ENCODE measurements at places on chromosomes 4 and X.

DNA sequence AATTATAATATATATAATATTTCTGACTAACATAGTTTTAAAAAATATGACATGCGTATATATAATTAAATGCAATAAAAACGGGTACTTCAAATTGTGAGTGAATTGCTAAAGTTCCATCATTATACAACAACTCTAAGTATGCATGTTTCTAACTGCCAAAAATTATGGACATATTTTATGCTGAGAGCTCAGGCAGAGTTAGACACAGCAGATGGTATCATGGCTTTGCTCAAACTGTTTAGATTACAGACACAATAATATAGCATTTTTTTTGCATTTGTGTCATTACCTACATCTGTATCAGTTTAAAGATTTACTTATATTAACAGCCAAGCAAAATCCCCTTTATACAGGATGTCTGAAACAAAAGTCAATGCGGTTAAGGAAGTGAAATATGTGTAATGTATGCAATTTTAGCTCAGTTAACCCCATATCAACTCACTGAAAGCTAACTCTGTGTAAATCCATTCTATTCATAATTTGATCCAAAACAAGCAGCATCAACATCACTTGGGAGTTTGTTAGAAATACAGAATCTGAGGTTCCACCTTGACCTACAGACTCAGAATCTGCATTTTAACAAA, 119.1 kb upstream of the CNKSR2 start:
- no peak for DNase-seq

DNA sequence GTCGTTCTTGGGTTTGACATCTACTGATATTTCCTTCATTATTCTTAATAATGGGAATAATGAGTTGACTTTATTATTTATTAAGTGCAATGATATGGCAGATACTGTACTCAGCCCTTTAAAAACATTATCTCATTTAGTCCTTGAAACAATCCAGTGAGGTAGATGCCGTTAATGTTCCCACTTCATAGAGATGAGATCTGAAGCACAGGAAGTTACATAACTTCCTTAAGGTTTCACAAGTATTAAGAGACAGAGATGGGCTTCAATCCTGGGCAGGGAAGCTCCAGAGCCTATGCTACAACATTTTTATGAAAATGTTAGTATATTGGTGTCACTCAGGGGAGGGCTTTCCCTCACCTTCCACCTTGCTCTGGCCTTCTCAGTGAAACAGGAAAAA, 9.7 kb upstream of the KLHL13 start:
- no peak for DNase-seq

- DNase-seq, result no peak
Observed at GRCh38 chrX:16593801-16594200, 56.2 kb upstream of the S100G start.

- no peak for DNase-seq
Observed at GRCh38 chr4:26404743-26405206, 84.0 kb downstream of the RBPJ start.

GRCh38 chr4:150394046-150394445, 187.9 kb upstream of the MAB21L2 start:
- DNase-seq, result no peak

DNA sequence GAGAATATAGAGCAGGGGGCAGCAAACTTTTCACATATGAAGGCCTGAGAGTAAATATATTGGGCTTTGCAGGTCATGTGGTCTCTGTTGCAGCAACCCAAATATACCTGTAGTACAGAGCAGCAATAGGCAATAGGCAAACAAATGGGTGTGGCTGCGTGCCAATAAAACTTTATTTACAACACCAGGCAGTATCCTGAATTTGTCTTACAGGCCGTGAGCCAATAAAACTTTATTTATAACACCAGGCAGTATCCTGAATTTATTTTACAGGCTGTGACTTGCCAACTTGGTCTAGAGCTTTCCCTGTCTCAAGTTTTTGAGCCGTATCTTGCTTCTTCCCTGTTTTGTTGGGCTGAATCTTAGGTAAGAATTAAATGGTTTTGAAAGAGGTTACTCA, 118.2 kb downstream of the PHEX start:
- DNase-seq, result no peak

DNA sequence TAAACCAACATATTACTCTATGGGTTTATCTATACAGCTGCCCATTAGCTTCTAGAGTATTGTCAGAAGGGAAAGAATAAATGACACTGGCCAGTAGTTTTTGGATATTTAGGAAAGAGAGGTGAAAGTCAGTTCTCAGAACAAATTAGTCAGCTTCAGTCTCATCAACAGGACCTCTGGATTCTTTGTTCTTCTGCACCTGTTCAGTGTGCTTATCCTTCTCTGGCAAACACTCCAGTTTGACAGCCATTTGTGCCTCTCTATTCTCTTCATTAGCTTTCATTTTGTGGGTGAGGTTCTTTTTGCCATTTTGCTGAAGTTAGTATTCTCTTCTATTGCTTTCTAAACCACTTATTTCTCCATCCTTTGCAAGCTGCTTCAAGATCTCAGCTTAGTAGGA, 107.0 kb downstream of the PCDH18 start:
- DNase-seq, result no peak

DNA sequence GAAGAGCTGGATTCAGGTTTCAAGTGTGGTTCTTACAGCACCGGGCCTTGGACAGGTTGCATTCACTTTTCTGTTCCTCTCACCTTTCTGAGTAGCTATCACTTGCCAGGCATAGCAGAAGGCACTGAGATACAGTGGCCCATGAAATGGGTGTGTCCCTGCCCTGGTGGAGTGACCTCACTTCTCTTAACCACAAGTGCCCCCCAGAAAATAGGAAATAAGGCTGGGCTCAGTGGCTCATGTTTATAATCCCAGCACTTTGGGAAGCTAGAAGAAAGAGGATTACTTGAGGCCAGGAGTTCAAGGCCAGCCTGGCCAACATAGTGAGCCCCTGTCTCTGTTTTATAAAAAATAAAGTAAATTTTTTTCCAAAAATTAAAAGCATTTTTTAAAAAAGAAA, 101.7 kb upstream of the KIT start:
- no peak for DNase-seq

GRCh38 chrX:84168574-84168973, 19.4 kb downstream of the RPS6KA6 start:
- DNase-seq, result no peak

DNA sequence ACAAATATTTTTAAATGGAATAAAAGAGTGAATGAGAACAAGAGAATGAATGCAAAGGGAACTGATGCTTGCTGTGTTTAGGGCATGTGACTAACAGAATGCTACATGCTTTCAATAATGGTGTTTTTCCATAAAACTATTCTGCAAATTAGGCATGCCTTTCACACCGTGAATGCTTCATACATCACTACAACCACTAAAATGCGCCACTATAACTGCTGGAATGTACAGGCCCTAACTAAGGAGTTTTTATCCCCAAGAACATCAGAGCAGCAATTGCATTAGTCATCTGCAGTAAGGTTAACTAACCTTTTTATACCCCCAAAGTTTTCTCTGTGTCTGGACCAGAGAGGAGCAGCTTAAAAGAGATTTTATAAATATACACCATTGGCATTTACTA, 190.4 kb downstream of the ARAP2 start:
- no peak for DNase-seq

DNA sequence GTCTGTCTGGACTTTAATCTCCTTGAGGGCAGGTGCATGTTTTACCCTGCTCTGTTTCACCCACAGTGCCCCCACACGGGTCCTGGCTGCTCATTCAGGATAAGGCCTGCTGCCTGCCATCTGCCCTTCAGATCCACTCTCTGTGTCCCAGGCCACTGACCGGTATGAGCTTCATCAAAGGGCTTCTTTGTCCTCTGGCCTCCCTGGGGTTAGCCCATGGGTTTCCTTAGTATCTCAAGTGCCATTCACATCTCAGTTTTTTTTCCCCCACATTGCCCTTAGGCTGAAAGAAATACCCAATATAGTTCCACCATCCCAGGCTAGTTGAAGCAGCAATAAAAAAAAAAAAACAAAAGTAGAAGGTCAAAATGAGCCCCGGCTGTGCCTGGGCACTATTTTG, 9.3 kb downstream of the CD99L2 start:
- no peak for DNase-seq

DNA sequence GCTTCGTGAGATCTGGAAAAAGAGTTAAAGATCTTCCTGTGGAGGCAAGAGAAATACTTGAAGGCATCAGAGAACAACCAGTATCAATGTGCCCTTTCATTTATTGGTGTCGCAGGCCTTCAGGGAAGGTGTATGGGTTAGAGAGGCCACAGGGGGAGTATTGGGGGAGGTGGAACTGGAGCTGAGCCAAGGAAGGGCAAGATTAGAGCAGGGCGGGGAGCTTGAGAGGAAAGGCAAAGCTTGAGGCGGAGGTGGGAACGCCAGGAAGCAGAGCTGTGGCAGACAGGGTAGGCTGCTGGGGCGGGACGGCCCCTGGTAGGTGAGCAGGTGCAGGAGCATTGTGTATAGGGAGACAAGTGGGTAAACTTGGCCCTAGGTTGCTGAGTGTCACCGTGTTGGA, 329.9 kb downstream of the ARHGAP10 start:
- no peak for DNase-seq

DNA sequence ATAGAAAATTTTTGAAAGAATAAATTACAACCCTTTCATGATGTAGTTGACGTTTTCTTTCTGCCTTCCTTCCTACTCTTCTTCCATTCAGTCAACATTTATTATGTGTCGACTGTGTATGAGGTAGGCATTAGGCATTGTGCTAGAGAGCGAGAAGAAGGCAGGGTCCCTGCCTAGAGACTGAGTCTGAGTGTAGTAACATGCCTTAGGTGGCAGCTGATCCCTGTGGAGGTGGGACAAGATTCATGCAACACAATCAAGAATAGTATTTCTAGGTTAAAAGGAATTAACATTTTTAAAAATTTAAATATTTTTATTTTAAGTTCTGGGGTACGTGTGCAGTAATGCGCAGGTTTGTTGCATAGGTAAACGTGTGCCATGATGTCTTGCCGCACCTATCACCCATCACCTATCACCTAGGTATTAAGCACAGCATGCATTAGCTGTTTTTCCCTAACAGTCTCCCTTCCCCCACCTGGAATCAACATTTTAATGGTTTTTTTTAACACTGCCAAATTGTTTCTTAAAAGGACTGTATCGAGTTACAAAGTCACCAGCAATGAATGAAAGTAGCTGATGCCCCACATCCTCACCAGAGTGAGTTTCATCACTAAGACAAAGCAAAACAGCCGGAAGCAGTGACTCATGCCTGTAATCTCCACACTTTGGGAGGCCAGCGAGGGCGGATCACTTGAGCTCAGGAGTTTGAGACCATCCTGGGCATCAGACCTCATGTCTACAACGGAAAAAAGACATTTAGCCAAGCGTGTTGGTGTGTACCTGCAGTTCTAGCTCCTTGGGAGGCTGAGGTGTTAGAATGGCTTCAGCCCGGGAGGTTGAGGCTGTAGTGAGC, 84.0 kb downstream of the WWC2 start:
- no peak for DNase-seq

DNA sequence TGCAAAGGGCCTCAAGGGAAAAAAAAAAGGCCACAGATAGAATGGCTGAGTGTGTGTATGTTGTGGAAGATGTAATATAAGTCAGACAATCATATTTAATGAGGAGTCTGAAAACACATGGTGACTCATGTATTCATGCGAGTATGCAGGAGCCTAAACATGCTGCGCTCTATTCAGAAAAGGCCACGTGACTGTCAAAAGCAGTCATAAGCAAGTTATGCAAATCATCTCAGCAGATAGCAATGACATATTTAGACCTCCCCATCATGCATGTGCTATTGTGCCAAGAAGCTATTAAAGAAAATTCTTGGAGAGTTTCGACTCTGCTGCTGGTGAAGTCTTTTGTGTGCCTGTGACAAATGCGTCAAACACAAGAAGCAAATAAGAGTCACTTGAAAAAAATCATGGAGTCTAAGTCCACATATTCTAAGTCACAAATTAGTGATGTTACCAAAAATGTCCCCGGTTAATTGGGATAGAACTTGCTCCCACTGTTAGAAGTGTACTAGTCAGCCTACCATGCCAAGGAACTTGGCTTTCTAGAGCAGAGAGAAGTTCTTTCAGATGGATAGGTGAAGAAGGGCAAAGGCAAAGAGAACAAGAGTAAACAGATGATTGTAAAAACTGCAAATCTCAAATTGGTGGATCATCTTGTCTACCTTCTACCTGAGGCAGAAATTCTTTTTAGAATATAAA, 5.0 kb downstream of the LNX1 start:
- DNase-seq, result no peak

GRCh38 chrX:110180176-110180927, 137.5 kb downstream of the AMMECR1 start:
- no peak for DNase-seq

GRCh38 chr4:26131711-26132110, 189.1 kb upstream of the RBPJ start:
- no peak for DNase-seq

- no peak for DNase-seq
Observed at GRCh38 chr4:97867557-97868091, 275.7 kb downstream of the STPG2 start.

DNA sequence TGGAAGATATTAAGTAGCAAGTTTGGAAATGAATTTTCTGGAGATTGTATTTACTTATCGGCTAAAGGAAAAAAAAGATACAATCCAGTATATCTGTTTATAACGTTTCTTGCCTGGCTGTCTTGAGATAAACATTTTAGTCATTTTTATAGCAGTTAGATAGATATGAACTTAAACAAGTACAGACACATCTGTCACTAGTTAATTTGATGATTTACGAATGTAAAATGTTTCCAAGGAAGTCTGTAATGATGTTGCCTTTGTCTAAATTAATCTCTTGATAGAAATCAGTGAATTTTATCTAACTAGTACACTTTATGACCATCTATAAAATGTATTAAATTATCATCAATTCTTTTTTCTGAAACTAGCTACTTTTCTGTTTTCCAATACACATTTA, 5.7 kb downstream of the BMPR1B start:
- no peak for DNase-seq

DNA sequence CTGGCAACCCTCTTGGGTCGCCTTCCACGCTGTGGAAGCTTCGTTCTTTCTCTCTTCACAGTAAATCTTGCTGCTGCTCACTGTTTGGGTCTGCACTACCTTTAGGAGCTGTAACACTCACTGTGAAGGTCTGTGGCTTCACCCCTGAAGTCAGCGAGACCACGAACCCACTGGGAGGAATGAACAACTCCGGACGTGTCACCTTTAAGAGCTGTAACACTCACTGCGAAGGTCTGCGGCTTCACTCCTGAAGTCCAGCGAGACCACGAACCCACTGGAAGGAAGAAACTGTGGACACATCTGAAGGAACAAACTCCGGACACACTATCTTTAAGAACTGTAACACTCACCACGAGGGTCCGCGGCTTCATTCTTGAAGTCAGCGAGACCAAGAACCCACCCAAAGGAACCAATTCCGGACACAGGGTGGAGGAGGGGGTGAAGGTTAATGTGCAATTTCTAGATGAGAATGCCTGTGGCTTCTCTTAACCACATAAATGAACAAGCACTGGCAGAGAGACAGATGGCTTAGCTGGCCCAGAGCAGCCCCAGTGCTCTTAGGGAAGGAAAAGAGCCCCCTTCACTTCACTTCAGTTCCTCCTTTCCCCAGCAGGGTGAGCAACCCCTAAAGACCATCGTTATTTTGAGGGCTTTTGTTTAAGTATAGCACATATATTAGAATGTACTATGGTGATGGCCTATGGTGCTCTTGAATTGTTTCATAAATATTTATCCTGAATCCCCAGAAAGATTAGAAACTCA, 73.0 kb downstream of the LUZP4 start:
- DNase-seq, result no peak

- DNase-seq, result no peak
Observed at GRCh38 chr4:85776579-85776978, 301.6 kb downstream of the ARHGAP24 start.

GRCh38 chrX:150773117-150773516, 79.9 kb downstream of the MTMR1 start:
- DNase-seq, result no peak

- DNase-seq, result no peak
Observed at GRCh38 chr4:186669735-186670134, 53.9 kb downstream of the FAT1 start.
